Activated T-cell treated with anti-CD3 and anti-CD28 coated beads for 48 hours (primary cell): ENCODE measurements at places on chromosomes 16 and 17.

DNA sequence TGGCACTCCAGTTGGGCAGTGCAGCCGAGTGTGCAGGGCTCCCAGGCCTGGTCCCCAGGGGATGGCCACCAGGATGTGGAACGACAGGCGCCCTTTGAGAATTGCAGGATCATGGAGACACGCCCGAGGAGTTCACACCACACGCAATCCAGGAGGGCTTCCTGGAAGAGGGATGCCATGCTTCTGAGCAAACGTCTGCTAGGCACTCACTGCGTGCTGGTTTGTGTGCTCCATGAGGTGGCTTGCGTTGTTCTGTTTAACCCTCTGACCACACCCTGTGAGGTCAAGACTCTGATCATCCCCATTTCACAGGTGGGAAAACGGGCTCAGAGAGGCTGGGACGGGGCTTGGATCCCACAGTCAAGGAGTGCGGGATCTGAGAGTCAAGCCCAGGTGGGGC lies 32.6 kb upstream of the ZFPM1 start:
- DNase-seq, result no peak

GRCh38 chr17:68803164-68803929 lies 151.8 kb downstream of the ABCA8 start:
- DNase-seq, result no peak

GRCh38 chr17:1004769-1005295 lies 7.9 kb downstream of the TIMM22 start:
- DNase-seq, result no peak

DNA sequence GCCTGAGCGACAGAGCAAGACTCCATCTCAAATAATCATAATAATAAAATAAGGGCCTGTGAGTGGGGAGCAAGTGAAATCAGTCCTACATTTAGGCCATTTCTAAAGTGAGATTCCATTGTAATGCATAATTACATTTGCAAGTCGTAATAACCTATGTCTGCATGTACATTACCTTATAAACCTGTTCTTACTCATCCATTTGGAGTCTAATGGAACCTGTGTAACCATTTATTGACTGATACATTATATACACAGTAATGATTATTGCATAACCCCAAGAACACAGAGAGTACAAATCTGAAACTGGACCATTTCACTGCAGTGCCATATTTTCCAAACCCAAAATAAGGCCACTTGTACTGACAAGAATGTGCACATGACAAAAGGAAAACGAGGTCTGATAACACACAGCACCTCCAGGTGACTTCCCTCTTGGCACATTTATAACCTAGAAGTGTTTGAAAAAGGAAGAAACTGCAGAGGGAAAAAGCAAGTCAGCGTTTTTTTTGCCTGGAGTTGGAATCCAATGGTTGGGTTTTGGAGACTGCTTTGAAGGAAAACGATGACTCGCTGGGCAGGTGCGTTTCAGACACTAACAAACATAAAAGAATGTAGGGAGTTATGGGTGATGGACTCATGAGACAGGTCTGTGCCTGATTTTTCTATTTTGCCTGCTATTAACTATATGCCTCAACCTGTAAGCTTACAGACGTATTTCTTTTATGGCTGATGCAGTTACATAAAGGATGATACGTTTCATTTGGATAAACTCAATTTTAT lies 63.6 kb upstream of the KIFC3 start:
- no peak for DNase-seq
